ENCODE measurements at places on chromosomes 11 and 22.

- DNase-seq: no peak
Measured at GRCh38 chr11:44938066-44938691, 12.5 kb downstream of the TP53I11 start.

DNA sequence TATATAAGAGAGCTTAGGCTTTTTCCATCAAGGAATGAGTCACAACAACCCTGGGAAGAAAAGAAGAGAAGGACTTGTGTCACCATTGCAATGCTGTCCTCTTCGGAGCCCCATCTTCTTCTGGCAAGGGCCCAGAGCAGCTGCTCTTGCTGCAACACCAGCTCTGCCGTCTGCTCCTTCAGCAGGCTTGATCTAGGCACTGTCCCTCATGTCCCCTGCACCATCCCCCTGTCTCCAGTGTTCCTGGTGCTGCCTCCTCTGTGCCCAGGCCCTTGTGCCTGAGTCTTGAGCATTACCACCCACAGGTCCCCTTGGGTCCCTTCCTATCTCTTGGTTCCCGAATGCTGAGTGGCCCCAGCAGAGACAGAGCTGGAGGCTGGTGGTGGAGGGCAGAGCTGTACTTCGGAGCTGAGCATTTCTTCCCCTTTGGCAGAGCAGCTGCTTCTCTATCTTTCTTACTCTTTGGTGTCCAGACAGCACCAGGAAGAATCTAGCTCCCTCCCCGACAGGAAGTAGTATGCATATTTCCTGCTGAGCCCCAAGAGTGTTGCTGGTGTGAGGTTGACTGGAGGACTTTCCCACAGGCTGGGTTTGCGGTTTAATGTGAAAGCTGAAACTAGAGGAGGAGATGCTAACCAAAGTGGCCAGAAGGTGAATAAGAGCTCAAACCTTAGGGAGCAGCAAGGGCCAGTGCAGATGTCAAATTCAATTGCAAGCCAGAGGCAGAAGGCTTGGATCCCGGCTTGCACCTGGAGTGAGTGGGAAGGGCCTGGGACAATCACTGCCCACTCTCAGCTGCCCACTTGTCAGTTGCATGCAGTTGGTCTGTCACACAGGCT lies 27.8 kb downstream of the WEE1 start:
- DNase-seq: peak; percentile 89

DNA sequence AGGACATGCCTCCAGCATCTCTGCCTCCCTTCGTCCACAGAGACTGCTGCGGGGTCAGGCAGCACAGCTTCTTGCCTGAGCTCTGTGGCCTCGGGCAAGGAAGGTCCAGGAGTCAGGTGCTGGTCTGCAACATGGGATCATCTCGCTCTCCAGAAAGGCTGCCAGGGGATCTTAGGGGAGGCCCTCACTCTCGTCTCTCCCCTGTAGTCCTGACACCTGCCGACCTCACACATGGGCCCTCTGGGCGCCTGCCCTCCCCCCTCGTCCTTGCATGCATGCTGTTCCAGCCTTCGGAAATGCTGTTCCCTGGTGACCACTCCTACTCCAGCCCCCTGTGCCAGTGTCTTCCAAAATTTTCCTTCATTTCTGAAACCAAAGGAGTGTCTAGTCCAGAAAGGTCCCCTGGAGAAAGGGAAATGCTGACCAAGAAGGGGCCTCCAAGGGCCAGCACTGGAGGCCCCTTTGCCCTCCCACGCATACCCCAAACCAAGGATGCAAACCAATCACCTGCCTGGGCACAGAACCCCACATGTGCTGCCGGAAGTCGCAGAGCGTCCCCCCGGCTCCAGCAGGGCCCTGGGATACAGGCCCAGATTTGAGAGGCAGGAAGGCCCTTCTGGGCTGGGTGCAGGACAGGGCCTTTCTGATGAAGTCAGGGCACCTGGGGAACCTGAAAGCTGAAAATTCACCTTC lies 41.0 kb downstream of the IGF2 start:
- DNase-seq: no peak

GRCh38 chr11:114176321-114176720 lies 116.8 kb downstream of the ZBTB16 start:
- no peak for DNase-seq

- DNase-seq: no peak
Measured at GRCh38 chr11:21460082-21460481, 732.8 kb upstream of the ANO5 start.
